ENCODE measurements at places on chromosomes 13 and 19.

GRCh38 chr19:17473041-17473440 is 2.7 kb downstream of the SLC27A1 start:
- peak; percentile 67 for DNase-seq

DNA sequence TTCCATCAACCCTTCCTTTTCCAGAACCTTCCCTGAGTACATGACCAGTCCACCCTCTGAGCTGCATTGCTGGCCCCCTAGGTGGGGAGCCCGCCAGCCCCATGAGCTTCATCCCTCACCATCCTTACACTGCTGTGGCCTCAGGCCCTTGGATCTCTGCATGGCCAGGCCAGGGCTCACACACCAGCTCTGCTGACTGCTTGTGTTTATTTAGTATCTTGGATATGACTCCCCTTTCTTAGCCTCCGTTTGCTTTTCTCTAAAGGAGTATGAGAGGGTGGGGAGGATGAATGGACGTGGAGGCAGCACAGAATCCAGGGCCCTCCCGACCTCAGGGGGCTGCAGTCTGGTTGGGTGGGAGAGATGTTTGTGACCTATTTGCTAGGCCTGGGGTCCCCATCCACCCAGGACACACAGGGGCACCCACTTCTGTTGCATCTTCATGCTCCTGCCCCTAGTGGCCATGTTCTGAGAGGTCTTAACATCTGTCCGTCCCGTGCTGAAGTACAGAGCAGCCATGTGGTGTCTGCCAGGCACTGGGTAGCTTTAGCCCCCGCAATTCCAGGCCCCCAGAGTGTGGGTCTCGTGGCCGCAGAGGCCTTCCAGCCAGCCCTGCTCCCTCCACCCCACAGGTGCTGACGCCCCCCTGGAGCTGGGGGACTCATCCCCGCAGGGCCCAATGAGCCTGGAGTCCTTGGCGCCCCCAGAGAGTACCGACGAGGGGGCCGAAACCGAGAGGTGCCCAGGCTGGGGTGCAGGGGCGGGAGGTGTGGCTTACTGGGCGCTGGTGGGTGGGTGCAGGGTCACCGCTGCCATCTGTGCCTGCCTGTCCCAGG is 13.0 kb downstream of the ARHGEF1 start:
- no peak for DNase-seq

DNA sequence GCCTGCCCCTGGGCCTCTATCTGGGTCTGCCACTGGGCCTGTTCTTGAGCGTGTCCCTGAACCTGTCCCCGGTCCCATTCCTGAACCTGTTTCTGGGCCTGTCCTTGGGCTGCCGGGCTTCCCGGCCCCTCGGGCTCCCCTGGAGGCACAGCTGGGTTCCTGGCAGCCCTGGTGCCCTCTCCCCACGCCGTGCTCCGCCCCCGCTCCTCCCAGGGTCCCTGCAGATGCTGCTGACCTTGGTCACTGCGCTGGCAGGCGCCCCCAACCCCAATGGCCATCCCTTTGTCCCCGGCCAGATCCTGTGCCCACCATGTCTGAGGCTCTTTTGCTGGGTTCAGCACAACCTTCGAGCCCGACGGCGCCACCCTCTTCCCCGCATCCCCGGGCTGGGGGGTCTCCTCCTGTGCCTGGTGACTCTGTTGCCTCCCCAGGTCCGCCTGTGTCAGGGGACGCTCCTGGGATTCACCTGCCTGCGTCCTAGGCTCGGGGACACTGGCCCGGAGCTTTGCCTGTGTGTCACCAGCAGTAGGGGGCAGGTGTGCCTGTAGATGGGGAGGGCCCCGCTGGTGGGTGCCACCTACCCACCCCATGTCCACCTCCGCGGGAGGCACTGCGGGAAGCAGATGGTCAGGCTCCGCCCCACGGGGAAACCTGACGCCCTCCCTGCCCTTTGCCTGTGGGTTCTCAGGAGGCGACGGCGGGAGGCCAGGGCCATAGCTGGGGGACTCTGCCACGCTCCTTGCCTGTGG is 41.0 kb upstream of the GRTP1 start:
- no peak for DNase-seq

- DNase-seq, result no peak
These were observed 528 bp upstream of the CHST8 start for GRCh38 chr19:33621065-33621785.

- no peak for DNase-seq
These were observed 1.0 kb upstream of the UBE2M start for GRCh38 chr19:58559275-58560006.

GRCh38 chr13:44810061-44810840 is 179.0 kb downstream of the NUFIP1 start:
- no peak for DNase-seq

GRCh38 chr19:50820086-50820485 is 3.5 kb downstream of the KLK1 start:
- DNase-seq, result no peak

DNA sequence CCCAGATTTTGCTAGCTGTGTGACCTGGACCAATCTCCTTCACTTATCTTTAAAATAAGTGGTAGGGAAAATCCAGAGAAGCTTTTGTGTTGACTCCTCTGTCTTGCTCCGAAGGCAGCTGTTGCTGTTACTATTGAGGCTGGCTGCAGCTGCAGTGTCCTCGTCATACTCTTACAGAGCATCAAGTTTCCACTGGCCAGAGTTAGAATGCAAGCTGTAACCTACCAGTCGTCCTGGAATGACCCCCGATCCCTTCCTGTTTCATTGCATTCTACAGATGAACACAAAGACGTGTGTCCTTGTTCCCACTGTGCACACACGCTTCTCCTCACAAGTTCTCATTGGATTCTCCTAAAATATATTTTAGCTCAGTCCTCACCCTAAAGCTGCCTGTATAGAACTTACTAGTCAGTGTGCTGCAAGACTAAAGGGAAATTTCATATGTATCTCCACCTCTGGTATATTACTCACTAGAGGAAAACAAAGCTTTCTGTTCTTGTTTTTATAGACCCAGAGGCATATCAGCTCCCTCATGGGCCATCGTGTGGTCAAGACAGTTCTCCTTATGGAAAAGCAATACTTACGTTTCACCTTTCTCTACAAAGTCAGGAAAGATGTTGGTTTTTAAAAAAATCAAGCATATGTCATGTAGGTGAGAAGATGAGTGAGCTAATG is 589.8 kb downstream of the LMO7 start:
- DNase-seq, result peak; percentile 9

GRCh38 chr19:41646589-41647204 is 19.8 kb upstream of the CEACAM4 start:
- no peak for DNase-seq

DNA sequence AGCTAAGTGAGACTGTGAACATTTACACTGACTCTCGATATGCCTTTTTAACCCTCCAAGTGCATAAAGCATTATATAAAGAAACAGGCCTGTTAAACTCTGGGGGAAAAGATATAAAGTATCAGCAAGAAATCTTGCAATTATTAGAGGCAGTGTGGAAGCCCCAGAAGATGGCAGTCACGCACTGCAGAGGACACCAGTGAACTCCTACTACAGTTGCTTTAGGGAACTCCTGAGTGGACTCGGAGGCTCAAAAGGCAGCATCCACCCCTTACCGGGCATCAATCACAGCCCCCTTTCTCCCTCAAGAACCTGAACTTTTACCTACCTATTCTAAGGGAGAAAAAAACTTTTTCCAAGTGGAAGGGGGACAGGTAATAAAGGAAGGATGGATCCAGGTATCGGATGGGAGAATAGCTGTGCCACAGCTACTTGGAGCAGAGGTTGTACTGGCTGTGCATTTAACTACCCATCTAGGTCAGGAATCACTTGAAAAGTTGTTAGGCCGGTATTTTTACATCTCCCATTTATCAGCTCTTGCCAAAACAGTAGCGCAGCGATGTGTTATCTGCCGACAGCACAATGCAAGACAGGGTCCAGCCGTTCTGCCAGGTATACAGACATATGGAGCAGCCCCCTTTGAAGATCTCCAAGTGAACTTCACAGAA is 80.1 kb downstream of the ZNF486 start:
- no peak for DNase-seq

- DNase-seq, result no peak
These were observed 16.9 kb downstream of the COG3 start for GRCh38 chr13:45481688-45482087.

- no peak for DNase-seq
These were observed 6.0 kb downstream of the IRF2BP1 start for GRCh38 chr19:45879971-45880370.

DNA sequence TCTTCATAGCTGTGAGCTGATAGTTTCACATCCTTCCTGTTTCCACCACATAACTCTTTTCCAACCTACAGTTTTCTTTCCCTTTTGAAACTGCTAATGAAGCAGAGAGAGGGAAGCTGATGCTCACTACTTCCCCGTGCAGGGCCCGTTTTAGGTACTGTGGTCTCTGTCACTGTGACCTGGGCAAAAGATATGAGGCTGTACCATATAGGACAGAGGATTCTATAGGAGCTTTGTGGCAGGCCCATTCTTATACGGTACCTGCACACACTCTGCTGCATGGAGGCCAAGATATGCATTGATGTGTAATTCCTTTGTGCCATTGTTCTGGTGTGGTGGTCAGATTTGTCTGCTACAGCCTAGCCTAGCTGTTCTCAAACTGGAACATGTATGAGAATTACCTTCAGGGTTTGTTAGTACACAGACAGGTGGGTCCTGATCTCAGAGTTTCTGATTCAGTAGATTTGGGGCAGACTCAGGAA is 577.3 kb downstream of the LMO7 start:
- DNase-seq, result no peak

- peak; percentile 10 for DNase-seq
These were observed 39.5 kb downstream of the RASL11A start for GRCh38 chr13:27309967-27310598.

DNA sequence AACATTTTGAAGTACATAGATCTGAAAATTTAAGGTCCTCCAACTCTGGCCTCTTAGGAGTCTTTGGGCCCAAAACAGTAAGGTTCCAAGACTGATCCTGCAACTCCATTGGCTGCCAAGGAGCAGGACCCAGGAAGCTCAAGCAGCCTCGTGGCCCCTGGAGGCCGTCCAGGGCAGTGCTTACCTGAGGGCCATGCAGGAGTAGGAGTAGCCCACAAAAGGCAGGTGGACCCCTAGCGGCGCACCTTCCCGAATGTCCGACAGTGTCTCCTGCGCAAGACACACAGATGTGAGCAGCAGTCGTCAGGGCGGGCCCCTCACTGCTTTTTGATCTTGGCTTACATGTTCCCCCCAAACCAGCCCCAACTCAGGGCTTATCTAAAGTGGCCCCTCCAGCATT is 5.7 kb upstream of the SIX5 start:
- no peak for DNase-seq

GRCh38 chr13:73607489-73608156 is 526.6 kb downstream of the KLF12 start:
- DNase-seq, result no peak

- no peak for DNase-seq
These were observed 142.6 kb downstream of the PCDH9 start for GRCh38 chr13:67087527-67087926.

DNA sequence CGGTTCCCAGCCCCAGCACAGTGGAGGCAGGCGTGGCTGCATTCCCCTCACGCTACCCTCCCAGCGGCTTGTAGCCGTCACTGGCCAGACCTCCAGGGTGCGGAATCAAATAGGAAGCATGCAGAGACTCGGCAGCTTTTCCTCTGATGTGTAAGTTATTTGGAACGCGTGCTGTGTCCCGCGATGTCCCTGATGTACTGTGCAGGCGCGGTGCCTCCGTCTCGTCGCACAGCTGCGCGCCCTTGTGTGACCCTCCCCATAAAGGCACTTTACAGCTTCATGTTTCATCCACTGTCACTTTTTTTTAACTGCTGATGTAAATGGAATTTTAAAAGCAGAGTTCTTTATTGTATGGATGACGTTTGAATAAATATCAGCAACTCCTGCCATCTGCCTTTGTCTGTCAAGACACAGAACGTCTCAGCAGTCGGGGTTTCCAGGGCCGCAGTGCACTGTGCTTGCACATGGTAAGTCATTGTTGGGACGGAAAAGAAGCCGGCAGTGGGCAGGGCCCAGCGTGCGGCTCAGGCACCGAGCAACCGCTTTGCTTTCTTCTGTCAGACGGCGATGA is 7.3 kb upstream of the F7 start:
- DNase-seq, result no peak

- no peak for DNase-seq
These were observed 507 bp downstream of the ALG5 start for GRCh38 chr13:36998624-36999041.

DNA sequence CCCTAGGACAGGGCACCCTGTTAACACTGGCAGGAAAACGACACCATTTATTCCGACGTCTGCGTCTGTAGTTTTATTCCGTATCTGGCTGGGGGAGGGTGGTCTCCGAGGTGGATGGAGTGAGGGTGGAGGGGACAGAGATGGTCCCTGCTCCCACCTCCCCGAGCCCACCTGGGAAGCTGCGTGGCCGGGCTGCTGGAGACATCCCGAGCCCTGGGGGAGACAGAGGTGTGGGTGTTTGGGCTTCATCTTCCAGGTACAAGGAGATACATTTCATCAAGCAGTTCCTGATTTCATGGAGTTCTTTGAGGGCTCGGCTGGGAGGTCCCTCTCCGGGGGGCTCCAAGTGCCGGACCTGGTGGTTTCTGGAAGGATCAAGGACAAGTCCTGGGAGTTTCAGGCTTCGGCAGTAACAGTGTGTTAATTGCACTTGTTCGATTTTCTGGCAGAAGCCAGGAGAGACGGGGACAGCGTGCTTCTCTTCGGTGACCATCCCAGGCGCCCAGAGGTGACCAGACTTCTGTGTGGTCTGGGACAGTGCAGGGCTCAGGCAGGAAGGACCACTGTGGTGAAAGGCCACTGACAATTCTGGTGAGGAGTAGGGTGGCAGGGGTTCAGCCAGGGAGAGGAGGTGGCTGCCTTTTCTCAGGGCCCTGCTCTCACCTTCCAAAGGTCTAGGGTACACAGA is 20.1 kb upstream of the MKNK2 start:
- no peak for DNase-seq

- no peak for DNase-seq
These were observed 70.3 kb downstream of the FNDC3A start for GRCh38 chr13:49046002-49046401.

DNA sequence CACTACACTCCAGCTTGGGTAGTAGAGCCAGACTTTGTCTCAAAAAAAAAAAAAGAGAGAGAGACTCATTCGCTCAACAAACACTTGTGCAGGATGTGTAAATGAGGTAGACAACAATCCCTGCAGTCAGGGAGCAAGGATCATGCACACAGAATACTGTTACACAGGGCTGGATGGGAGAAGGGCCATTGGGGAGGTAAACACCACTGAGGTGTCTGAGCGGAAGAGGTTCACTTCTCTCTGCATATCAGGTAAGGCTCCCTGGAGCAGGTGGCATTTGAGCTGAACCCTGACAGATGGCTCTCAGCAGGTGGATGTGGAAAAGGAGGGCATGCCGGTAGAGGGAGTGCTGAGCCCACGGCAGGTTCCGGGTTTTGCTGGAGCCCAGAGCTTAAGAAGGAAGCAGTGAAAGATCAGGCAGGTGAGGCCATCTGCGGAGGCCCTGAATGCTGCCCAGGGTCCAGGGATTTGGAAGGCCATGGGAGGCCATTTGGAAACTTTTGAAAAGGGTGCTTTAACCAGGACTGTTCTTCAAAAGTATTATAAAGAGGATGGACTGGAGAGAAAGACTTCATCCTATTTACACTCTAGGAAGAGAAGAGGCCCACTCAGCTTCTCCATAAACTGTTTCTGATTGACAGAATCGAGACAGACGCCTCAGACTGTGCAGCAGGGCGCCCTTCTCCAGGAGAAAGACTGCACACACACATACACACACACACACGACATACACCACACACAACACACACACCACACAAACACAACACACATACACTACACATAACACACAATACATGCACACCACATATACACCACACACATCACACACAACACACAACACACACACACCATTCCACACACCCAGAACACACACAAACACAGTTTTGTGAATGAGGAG is 199.4 kb downstream of the USP12 start:
- no peak for DNase-seq

GRCh38 chr19:54415901-54416673 is 823 bp downstream of the TTYH1 start:
- DNase-seq, result no peak

All from non-pigmented ciliary epithelial cell (primary cell).